Immature natural killer cell (primary cell): ENCODE measurements at places on chromosomes 5 and 9. TPM values are rescaled to one million over a fixed set of nuclear protein-coding genes. Genes with fewer than 3 reads are reported as not detected.

The ANKRD18B gene
- polyA plus RNA-seq, result not detected

The PDCD1LG2 gene
- not detected for polyA plus RNA-seq

The AK1 gene
- not detected for polyA plus RNA-seq

The CD274 gene
- 1.5 TPM for polyA plus RNA-seq

The SLC45A2 gene
- not detected for polyA plus RNA-seq
